Caco-2 (cell line): ENCODE measurements at places on chromosomes 6 and 20. TPM values are rescaled to one million over a fixed set of nuclear protein-coding genes. Genes with fewer than 3 reads are reported as not detected.
A peak's percentile ranks its signal among the peaks of the same experiment; 100 is the strongest.

GRCh38 chr20:48920527-48921167 lies 864 bp upstream of the ARFGEF2 start:
- peak overlapping the region; percentile 78 for H3K27ac ChIP-seq
- H3K4me3 ChIP-seq: peak overlapping the region; percentile 86
- H3K27me3 ChIP-seq: no peaks in the 10 kb centered on the region
- DNase-seq: no peak

GRCh38 chr6:7537565-7538174 lies 3.8 kb upstream of the DSP start:
- no peaks in the 10 kb centered on the region for H3K27me3 ChIP-seq
- peaks cover 27% of the 10 kb centered on the region for H3K4me1 ChIP-seq
- no peak overlapping the region for H3K27ac ChIP-seq
- H3K4me3 ChIP-seq: no peak overlapping the region
- H3K36me3 ChIP-seq: no peaks in the 10 kb centered on the region

Gene SCGN
- 7.7 and 11.7 TPM in 2 replicates for total RNA-seq

DNA sequence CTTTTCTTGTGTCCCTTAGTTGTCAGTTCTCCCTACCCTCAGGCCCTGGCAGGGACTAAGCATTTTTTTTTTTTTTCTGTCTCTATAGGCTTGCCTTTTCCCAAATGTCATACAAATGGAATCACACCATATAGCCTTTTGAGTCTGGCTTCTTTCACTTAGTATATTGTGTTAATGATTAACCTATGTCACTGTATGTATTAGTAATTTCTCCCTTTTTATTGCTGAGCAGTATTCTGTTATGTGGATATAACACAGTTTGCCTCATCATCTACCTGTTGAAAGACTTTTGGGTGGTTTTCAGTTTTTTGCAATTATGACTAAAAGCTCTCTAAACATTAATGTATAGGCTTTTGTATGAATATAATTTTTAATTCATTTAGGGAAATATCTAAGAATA lies 16.0 kb upstream of the FBXO30 start:
- H3K4me3 ChIP-seq: no peak overlapping the region
- no peaks in the 10 kb centered on the region for H3K36me3 ChIP-seq
- no peak for DNase-seq
- H3K4me1 ChIP-seq: peaks cover 4% of the 10 kb centered on the region; the same call in 1 of the 2 replicates

DNA sequence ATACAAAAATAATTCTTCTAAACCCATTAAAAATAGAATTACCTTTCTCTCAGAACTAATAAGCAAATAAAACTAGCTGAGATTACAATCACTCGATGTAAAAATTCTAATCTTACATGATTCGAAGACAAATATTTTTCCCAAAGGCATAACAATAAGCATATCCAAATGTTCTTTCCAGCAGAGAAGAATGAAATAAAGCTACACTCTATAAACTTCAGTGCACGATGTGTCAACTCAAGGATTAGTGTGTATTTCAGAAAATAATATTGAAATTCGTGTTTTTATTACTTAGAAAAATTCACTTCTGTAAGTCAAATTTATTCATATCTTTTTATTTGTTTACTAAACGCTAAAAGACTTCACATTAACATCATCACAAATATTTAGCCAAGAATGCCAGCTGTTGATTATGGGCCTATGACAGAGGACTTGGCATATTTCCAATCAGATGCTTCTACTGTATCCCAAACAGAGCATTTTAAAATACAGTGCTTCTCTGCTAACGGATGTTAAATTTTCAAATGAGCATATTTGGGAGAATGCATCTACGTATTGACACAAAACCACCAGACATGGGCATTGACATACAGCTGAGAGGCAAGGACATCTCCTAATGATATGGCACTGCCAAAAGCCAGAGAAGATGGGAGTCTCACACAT lies 54.7 kb upstream of the PDE7B start:
- H3K27me3 ChIP-seq: no peaks in the 10 kb centered on the region
- no peaks in the 10 kb centered on the region for H3K36me3 ChIP-seq
- no peak overlapping the region for H3K4me3 ChIP-seq
- H3K27ac ChIP-seq: no peak overlapping the region
- H3K4me1 ChIP-seq: no peaks in the 10 kb centered on the region
- DNase-seq: no peak

DNA sequence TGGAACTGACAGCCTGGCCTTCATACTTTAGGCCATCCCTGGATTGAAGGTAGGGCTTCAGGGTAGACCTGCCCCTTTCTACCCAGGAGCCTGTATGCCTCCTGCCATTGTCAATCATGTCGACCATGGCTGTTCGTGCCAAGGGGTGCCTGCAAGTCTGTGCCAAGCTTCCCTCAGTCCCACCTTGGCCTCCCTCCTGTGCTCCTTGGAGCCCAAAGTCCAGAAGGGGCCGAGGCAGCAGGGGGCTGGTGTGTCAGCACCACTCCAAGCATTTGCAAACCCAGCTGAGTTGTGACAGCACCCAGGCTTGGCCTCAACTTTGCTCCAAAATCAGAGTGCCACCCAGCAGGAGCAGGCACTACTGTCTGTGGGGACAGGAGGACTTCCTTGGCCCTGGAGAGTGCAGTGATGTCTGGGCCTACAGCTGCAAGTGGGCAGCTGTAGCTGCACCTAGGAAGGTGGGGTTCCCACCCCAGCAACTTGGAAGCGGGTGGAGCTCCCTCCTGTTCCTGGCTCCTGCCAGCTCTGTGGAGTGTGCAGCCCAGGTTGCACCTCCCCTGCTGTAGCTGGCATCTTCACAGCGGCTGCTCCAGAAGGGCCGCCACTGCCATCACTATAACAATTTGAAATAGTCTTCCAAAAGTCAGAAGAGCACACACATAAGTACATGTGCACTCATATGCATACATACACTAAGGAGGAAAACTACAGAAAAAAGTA lies 1719.3 kb downstream of the HACE1 start:
- H3K36me3 ChIP-seq: no peaks in the 10 kb centered on the region
- H3K27me3 ChIP-seq: no peaks in the 10 kb centered on the region
- no peaks in the 10 kb centered on the region for H3K4me1 ChIP-seq
- no peak for DNase-seq

Gene VIP
- total RNA-seq: not detected in 2 replicates

Gene DEFB125
- total RNA-seq: not detected in 2 replicates

DNA sequence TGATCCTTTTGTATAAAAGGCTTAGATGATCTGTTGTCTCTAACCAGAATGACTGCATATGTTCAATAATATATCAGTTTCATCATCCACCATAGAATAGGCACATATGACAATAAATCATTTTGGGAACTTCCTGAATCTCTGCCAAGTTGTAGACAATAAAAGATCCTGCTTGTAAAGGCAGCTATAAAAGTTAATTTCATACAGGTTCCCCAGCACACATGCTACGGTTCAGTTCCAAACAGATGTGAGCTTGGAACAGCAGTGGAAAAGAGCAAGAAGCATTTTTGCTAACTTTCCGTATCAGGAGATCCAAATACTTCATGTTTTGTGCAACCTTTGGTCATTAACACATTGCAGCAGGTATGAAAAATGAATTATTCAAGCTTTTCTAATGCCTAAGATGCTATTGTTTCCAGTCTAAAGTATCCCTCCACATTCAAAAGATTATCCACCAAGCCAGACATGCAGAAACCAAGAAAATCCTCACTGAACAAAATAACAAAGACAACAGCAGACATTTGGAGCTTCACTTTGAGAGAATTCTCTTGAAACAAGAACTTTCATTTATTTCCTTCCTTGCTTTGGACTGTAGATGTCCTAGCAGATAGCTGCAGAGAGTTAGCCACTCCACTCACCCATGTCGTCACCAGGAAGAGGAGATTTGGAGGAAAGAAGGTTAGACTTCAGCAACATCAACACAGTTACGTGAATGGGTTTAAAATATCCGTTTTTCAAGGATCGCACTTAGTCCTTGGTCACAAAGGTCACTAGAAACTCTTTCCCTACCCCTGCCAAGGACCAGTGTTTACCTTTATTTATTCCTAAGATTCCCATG lies 453.5 kb upstream of the JARID2 start:
- no peaks in the 10 kb centered on the region for H3K36me3 ChIP-seq
- H3K4me1 ChIP-seq: no peaks in the 10 kb centered on the region
- no peak overlapping the region for H3K27ac ChIP-seq

Gene TSBP1
- total RNA-seq: not detected in 2 replicates

- no peaks in the 10 kb centered on the region for H3K27me3 ChIP-seq
- no peaks in the 10 kb centered on the region for H3K36me3 ChIP-seq
- DNase-seq: peak; percentile 92
- H3K4me3 ChIP-seq: no peak overlapping the region
- H3K27ac ChIP-seq: no peak overlapping the region
- H3K4me1 ChIP-seq: no peaks in the 10 kb centered on the region
Measured at GRCh38 chr20:31822421-31823330, 3.5 kb downstream of the MYLK2 start.

Gene SIRPB2
- total RNA-seq: not detected in 2 replicates

Gene CRISP3
- total RNA-seq: not detected in 2 replicates

- no peak overlapping the region for H3K4me3 ChIP-seq
- no peaks in the 10 kb centered on the region for H3K4me1 ChIP-seq
- no peak overlapping the region for H3K27ac ChIP-seq
- no peak for DNase-seq
Measured at GRCh38 chr6:119627908-119628669, 278.5 kb upstream of the MAN1A1 start.

Gene CPNE5
- total RNA-seq: not detected in 2 replicates

DNA sequence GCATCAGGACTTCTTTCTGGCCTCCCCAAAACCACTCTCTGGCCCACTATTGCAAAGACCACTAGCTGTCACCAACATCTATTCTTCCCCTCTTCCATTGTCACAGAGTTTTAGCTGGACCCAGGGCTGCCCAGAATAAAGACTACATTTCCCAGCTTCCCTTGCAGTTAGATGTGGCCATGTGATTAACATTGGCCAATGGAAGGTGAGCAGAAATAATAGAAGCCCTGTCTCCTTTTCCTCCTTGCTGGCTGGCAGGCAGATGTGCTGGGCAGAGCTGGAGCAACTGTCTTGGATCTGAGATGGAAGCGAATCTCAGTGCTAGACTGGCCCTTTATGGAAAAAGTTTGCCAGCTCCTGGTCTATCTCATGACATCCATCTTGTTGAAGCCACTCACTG lies 97.0 kb downstream of the KCNB1 start:
- H3K27ac ChIP-seq: no peak overlapping the region
- H3K4me1 ChIP-seq: no peaks in the 10 kb centered on the region
- H3K27me3 ChIP-seq: no peaks in the 10 kb centered on the region; the same call in 1 of the 2 replicates
- no peak overlapping the region for H3K4me3 ChIP-seq
- peak; percentile 69 for DNase-seq
- H3K36me3 ChIP-seq: no peaks in the 10 kb centered on the region

Gene RSPO3
- total RNA-seq: 0.11 TPM in 1 of 2 replicates, not detected in the other

- no peaks in the 10 kb centered on the region for H3K27me3 ChIP-seq
- H3K4me3 ChIP-seq: no peak overlapping the region
- H3K27ac ChIP-seq: no peak overlapping the region
- no peak for DNase-seq
- H3K36me3 ChIP-seq: no peaks in the 10 kb centered on the region
Measured at GRCh38 chr6:159718634-159719033, 8.7 kb upstream of the WTAP start.

- no peaks in the 10 kb centered on the region; the same call in 1 of the 2 replicates for H3K36me3 ChIP-seq
- H3K27me3 ChIP-seq: no peaks in the 10 kb centered on the region
- no peak for DNase-seq
- peaks cover 10% of the 10 kb centered on the region for H3K4me1 ChIP-seq
- no peak overlapping the region for H3K27ac ChIP-seq
Measured at GRCh38 chr6:35501784-35502183, 4.9 kb upstream of the TEAD3 start.

Gene SAMHD1
- total RNA-seq: 56.8 and 63.0 TPM in 2 replicates

DNA sequence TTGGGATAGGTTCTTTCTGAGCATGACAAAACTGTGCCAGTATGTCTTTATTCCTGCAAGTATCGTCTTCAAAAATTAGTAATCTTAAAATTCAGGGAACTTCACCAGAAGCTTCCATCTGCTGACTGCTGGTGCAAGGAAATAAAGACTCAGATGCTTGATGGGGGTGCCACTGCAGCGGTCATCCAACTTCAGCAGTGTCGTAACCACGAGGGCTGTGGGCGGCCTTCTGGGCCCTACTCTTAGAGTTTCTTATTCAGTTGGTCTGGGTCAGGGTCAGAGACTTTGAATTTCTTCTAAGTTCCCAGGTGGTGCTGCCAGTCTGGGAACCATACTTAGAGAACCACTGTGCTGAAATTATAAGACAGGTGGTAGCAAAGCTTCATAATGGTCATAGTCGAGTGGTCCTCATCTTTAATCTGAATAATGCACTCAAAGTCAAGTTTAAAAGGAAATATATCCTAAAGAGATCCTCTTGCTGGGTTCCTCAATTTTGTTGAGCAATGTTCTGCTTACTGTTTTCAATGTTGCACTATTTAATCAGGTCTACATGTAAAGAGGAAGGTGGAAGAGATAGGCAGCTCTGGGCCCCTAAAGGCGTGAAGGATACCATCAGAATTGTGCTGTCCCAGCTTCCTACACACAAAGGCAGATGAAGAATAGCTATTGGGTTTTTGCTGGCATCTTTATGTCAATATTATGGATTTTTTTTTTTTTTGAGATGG lies 165.4 kb upstream of the GMDS start:
- no peak for DNase-seq
- H3K4me3 ChIP-seq: no peak overlapping the region
- no peaks in the 10 kb centered on the region for H3K27me3 ChIP-seq

DNA sequence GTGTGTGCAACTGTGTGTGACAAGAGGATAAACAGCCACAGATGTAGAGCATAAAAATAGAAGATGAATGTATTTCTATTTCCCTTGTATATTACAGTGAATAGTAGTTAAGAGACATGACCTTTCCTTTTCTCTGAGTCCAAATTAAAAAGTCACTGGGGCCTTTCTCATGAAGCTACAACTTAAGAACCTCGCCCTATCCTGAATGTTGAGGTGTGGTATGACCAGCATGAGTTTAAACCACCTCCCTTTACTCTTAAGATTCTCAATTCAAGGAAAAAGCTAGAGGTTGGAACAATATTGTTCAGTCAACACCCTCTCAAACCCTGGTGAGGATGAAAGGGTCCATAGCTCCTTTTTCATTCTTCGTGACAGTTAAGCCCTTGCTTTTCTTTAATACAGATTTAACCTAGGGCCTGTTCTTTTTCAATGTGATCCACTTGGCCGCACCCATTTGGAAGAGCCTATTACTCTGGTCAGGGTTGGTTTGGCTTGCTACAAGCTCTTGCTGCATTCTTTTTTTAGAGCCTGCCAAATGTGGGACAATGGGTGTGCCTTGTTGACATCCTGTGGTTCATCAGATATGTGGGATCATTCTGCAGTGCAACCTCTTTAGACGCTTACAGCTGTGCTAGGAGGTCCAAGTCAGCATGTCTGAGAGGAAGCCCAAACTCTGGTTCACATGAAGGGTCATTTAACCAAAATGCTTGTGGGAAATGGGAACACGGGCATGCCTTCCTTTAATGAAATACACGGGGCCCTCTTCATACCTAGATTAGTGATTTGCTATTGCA lies 290.0 kb downstream of the HAO1 start:
- H3K4me1 ChIP-seq: no peaks in the 10 kb centered on the region
- H3K36me3 ChIP-seq: no peaks in the 10 kb centered on the region
- no peak for DNase-seq
- no peak overlapping the region for H3K27ac ChIP-seq

Gene HLA-DMB
- total RNA-seq: not detected in 2 replicates

Gene SLC13A3
- total RNA-seq: 0.30 and 0.39 TPM in 2 replicates

GRCh38 chr6:131917318-131917717 lies 33.9 kb downstream of the CCN2 start:
- no peaks in the 10 kb centered on the region for H3K27me3 ChIP-seq
- DNase-seq: no peak
- H3K27ac ChIP-seq: no peak overlapping the region
- H3K36me3 ChIP-seq: no peaks in the 10 kb centered on the region
- H3K4me1 ChIP-seq: no peaks in the 10 kb centered on the region
